Pulmonary artery endothelial cell (primary cell): ENCODE measurements at places on chromosomes 1 and 21.

GRCh38 chr1:58895082-58895481 lies 111.2 kb upstream of the JUN start:
- DNase-seq, result no peak

GRCh38 chr1:52748119-52748518 lies 21.9 kb downstream of the ZYG11B start:
- no peak for DNase-seq

DNA sequence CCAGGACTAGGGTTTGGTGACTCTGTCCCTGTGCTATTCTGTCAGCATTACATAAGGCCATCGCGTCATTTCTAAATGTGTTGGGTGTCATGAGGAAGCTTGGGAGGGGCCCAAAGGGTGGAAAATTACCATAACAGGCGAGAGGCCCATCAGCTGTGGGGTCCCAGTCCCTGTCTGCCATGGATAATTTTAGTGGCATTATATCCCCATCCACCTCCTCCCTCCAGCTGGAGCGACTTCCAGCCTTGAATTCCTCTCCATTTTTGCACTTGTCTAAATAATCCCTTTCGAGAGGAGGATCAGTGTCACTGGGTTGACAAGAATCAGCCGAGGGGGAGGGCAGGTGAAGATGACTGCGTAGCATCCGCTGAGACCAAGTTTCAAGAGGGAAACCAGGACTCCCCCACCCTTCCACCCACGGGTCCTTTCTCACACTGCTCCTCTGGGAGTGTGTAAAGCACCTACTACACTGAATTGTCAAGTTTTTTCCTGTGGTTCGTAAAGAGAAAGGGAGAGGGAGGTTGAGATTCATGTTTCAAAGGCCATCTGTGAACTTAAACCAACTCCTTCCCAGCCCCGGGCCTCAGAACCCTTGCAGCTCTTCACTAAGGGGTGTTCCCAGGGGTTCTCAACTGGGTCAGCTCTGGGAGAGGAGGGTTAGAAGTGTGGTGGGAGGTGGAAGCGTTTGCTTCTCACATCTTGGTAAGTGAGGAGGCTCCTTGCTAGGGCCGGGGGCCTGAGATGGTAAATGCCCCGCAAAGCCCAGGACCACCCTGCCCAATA lies 29.2 kb downstream of the VASH2 start:
- DNase-seq, result no peak

- DNase-seq, result no peak
Observed at GRCh38 chr1:6523566-6523965, 30.7 kb downstream of the NOL9 start.

DNA sequence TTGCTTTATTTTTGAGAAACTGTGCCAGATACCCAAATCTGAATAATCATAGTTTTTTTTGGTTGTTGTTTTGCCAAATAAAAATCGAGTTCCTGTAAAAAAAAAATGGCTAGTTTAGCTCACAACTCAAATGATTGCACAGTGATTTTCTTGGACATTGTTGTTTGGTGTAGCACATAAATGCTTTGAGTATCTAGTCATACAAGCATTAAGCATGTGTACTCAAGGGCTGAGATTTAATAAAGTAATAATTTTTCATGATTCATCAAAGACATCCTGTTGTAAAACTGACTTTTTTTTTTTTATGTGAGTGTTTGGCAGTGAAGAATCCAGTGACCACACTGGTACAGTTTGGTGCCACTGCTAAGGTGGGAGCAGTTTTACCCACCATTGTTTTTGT lies 18.8 kb downstream of the ITSN1 start:
- no peak for DNase-seq

DNA sequence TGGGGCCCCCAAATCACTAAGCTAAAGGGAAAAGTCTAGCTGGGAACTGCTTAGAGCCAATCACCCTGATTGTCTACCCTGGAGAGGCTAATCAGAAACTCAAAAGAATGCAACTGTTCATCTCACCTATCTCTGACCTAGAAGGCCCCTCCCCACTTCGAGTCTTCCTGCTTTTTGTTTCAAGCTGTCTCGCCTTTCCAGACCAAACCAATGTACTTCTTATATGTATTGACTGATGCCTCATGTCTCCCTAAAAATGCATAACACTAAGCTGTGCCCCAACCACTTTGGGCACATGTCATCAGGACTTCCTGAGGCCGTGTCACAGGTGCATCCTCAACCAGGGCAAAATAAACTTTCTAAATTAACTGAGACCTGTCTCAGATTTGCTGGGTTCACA lies 209.5 kb downstream of the APP start:
- no peak for DNase-seq

DNA sequence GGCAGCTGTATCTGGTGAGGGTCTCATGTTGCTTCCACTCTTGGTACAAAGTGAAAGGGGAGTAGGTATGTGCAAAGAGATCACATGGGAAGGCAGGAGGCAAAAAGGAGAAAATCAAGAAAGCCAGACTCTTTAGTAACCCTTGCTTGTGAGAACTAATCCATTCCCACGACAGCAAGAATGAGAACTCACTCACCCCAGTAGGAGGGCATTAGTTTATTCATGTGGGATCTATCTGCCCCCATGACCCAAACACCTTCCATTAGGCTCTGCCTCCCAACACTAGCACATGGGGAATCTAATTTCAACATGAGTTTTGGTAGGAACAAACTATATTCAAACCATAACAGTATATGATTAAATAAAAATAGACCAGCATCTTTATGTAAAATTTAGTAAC lies 57.6 kb downstream of the ZNHIT6 start:
- no peak for DNase-seq

- no peak for DNase-seq
Observed at GRCh38 chr1:34155860-34156259, 9.2 kb downstream of the CSMD2 start.

- DNase-seq, result no peak
Observed at GRCh38 chr1:243746751-243747150, 103.3 kb downstream of the AKT3 start.

DNA sequence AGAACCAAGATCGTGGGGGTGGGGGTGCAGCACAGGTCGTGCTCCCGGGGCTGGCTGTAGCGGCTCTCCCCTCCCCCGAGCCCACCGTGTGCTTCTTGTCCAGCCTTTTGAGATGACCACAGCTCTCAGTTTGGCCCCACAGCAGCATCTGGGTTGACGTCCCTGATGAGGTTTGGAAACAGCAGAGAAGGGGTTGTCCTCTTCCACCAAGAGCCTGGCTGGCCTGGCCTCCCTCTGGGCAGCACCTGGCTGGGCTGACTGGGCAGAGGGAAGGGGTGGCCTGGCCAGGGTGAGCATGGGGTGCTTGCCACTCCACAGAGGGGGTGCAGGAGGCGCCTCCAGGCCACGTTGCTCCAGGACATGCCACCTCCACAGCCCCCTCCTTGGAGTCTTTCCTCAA lies 61.5 kb downstream of the SKI start:
- DNase-seq, result no peak

DNA sequence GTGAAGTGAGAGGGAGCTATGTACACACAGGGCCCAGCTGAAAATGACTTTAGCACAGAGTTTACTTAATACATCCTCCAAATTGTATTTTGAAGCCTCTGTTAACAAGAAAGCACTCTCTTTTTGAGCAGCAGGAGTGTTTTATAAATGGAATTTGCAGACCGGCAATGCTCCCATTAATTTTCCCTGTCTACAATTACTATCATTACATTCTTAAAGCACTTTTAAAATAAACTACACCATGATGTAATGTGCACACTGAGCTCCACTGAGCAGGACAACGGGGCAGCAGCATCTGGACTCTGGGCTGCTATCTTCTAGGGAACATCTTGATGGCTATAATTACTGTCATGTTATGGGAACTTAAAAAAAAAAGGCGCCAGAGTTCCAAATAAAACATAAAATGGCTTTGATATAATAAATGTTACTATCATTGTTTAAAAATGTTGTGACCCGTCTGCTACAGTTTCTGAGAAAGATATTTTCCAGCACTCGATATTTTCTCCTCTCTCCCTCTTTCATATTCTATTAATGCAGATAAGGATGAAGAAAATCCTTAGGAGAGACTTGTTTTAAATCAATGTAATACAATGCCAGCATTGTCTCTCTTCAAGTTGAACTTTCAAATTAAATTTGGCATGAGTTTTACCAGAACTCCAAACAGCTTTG lies 150.9 kb downstream of the HLX start:
- DNase-seq, result no peak

- DNase-seq, result no peak
Observed at GRCh38 chr1:93749487-93749886, 67.8 kb upstream of the BCAR3 start.

GRCh38 chr1:23908453-23909341 lies 4.5 kb downstream of the CNR2 start:
- no peak for DNase-seq

DNA sequence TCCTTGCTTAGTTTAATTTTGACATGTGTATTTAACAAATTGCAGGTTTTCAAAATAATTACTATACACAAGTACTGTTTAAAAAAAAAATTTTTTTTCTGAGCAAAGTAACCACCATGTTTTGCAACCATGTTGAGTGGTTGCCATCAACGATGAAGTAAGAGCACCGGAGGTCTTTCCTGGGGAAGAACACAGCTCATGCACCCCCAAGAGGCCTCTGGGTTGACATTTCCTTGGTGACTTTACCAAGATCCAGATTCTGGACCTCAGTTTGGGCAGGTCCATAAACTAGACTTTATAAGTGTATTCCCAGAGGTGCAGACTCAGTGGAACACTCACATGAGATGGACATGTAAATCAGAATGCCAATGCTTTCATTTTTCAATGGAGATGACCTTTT lies 36.8 kb upstream of the RALGPS2 start:
- no peak for DNase-seq

DNA sequence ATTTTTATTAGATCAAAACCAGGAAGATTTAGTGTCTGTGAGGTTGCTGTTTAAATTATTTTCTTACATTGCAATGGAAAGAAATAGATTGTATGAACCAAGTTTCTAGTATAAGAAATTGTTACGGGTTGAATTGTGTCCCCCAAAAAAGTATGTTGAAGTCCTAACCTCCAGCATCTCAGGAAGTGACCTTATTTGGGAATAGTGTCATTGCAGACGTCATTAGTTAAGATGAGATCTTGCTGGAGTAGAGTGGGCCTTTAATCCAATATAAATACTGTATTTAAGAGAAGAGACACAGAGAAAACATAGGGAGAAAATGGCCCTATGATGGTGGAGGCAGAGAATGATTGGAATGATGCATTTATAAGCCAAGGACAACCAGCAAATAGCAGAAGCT lies 188.7 kb upstream of the SAMSN1 start:
- no peak for DNase-seq

GRCh38 chr1:246063013-246063616 lies 444.0 kb downstream of the SMYD3 start:
- no peak for DNase-seq

GRCh38 chr21:44931501-44932407 lies 8.1 kb upstream of the SLX9 start:
- no peak for DNase-seq

GRCh38 chr21:45175326-45176095 lies 101.1 kb downstream of the ADARB1 start:
- no peak for DNase-seq

- DNase-seq, result no peak
Observed at GRCh38 chr1:211527888-211528287, 35.9 kb upstream of the RD3 start.

- DNase-seq, result no peak
Observed at GRCh38 chr1:65113298-65113697, 34.7 kb upstream of the AK4 start.

- no peak for DNase-seq
Observed at GRCh38 chr1:36447450-36447849, 2.8 kb downstream of the OSCP1 start.

DNA sequence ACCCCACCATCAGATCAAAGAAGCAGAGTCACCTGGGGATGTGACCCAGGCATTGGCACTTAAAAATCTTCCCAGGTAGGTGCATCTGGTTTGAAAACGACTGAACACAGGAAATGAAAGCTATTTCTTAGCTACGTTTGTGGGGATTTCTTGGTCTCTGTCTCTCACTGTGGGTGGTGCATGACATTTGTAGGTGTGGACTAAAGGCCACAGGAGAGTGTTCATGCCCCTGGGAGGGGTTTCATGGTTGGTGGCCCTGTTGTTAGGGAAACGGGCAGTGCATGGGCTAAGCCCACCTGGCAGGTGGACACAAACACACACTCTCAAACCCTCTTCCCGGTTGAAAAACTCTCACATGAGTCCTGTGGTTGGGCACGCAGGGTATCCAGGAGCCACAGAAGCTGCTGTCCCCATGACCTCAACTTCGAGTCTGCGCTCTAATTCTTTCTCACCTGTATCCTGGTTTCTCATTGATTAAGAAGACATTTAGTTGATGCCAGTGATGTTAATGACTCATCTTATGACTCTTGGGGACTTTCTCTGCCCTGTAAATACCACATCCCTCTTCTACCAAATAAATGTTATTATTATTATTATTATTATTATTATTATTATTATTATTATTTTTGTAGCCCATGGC lies 119.4 kb downstream of the MRPS6 start:
- DNase-seq, result no peak

- DNase-seq, result no peak
Observed at GRCh38 chr1:118841521-118841920, 146.6 kb downstream of the TBX15 start.
